NCI-H1694 (cell line): ENCODE measurements at places on chromosomes 3 and 15.
A peak's percentile ranks its signal among the peaks of the same experiment; 100 is the strongest.

DNA sequence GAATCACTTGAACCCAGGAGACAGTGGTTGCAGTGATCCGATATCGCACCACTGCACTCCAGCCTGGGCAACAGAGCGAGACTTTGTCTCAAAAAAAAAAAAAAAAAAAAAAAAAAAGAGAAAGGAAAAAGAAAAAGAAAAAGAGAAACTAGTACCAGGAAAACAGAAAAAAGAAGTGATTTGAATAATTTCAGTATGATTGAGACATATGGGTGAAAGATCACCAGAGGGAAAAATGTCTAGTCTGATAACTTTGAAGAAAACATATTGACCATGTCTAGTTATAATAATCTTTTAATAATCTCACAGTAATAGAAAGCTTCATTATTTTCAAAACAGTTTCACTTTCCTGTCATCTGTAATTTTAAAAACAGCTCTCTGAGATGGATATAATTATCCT lies 16.4 kb downstream of the TGFBR2 start:
- no peak for DNase-seq

DNA sequence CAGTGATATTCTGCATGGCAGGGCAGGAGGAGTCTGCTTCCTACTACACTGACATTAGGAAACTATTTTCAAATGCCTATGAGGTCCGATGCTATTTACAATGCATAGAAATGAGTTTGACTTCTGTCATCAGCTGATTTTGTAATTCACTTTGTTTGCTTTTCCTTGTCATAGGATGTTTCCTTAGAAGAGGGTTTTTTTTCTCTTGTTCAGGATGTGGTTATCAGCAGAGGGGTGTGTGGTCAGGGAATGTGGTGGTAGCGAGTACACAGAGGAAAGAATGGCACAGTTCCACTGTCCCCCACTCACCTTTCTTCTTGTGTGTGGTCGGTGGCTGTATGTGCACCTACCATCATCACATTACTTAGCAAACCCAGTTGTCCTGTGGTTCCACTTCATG lies 231.5 kb downstream of the LRTM1 start:
- DNase-seq: no peak

DNA sequence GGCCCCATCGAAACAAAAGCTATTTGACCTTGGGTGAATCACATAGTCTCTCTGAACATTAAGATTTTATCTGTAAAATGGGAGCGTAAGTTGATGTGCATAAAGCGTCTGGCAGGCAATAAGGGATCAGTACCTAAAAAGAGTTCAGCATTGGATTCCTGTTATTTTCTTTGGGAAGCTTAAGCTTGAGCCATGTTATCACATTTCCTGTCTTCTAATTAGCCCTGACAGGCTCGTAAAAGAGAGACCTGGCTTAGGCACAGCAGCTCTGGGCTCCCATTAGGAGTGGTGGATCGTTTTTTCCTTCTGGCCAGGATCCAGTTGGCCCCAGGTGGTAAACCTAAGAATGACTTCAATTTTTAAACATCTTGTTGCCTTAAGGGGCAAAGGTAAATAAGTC lies 26.0 kb upstream of the CA12 start:
- DNase-seq: peak; percentile 19

DNA sequence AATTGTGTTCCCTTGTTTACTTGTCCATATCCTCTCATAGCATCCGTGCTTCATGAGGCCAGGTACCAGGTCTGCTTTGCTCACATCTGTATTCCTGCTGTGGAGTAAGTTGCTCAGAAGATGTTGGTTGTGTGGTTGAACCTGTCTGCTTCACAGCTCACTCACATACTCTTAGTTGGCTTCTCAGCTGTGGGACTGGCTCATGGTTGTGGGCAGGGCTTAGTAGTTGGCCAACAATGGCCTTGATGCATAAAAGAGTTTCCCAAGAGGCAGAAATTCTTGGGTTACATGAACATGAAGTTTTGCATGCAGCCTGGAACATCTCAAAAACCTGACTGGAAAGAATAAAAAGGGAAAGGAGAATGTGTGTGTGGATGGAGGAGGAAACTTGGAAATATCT lies 17.0 kb downstream of the CELF6 start:
- no peak for DNase-seq

DNA sequence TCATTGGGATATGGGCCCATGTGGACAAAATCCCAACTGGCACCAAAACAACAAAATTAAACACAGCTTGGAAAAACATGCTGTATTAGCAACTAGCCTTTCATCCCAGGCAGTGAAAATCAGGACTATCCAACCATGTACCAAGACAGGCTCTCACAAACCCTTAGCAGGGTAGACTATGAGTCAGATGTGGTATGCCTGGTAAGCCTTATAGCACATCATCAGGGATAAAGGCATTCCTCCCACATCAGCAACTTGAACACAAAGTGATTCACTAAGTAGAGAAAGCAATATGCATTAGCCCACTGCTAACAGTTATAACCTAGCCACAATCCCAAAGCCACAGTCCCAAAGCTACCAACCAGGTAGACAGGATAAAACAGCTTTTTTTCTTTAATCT lies 8.0 kb downstream of the CEP152 start:
- DNase-seq: no peak

GRCh38 chr15:73116164-73116563 lies 63.9 kb downstream of the NEO1 start:
- DNase-seq: no peak

DNA sequence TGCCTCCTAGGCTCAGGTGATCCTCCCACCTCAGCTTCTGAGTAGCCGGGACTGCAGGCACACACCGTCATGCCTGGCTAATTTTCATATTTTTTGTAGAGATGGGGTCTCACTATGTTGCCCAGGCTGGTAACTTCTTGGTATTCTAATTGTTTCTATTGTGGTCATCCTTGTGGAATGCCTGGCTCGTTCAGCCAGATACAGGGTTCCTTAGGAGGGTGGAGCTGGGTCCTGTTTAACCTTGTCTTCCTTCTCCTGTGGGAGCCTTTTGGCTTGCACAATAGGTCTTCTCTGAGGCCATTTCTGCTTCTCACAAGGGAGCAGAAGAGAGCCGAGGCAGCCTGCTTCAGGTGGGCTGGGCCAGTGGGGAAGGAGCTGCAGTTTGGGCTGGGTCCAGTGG lies 15.7 kb downstream of the PLEKHO2 start:
- no peak for DNase-seq

- DNase-seq: no peak
Observed at GRCh38 chr3:134535186-134535970, 49.5 kb downstream of the CEP63 start.

DNA sequence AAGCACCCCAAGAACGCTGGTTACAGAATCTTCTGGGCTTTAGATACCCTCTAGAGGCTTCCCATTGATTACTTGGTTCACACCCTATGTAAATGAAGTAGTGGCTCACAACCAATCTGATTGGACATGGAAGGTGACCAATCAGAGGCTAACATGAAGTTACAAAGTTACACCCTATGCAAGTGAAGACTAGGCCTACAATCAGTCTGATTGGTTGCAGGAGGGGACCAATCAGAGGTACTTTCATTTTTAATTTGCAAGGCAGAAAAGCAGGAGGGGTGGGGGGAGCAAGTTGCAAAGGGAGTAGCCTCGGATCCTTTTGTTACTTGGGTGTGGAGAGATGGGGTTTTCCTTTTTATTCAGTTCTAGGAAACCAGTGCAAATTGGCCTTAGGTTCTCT lies 11.1 kb upstream of the RTP2 start:
- no peak for DNase-seq

- no peak for DNase-seq
Observed at GRCh38 chr3:51075221-51075775, 309.8 kb upstream of the MANF start.

DNA sequence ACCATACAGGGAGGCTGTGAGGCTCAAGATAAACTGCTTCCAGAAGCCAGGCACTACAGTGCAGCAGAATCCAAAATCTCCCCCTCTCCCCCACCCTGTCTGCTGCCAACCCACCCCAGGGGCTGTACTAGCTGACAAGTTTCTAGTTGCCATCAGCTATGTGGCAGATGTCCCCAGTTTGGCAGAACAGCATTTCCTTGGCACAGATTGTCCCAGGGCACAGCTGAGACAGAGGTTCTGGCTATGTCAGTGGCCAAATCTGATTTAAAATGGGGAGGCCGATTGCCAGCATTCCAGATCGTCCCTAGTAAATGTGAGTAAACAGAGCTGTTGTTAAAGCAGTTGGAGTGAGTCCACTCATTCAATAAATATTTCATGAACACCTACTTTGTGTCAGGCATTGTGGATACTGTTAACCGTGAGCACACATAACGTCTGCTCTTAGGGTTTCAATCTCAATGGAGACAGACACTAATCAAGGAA lies 28.0 kb upstream of the CCDC174 start:
- peak; percentile 71 for DNase-seq

GRCh38 chr3:79247725-79248043 lies 520.1 kb downstream of the ROBO1 start:
- DNase-seq: no peak

DNA sequence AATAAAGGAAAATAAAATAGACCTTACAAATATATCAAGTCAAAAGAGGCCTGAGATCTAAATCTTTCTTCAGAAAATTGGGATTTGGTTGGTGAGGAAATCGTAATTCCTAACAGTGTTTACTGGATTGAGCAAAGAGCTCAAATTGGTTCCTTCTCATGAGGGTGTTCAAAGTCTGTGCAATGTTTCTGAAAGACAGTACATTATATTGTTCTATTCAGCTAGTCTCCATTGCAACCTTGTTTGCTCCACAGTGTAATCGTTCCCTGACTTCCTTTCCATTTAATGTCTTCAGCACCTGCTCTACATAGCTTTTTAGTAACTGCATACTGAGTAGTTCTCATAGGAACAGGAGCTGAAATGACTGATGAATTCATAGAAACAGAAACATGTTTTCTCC lies 326.8 kb downstream of the SUCLG2 start:
- no peak for DNase-seq

DNA sequence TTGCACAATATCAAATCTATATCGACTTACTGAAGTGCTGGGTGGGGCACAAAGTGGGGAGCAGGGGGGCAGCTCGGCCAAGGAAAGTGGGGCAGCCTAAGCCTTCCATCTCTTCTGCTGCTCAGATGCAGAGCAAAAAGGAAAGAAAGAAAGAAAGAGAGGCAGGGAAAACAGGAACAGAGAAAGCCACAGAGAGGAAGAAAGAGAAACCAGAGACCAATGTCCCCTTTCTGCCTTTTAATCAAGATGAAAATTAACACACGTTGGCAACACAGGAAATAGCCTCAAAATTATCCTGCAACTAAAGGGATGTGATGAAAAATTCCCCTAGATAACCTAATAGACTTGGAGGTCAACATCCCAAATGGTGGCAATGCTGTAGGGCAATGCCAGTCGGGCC lies 72.2 kb upstream of the RAD18 start:
- DNase-seq: no peak

- no peak for DNase-seq
Observed at GRCh38 chr3:113754494-113755159, 7.8 kb downstream of the ATP6V1A start.

DNA sequence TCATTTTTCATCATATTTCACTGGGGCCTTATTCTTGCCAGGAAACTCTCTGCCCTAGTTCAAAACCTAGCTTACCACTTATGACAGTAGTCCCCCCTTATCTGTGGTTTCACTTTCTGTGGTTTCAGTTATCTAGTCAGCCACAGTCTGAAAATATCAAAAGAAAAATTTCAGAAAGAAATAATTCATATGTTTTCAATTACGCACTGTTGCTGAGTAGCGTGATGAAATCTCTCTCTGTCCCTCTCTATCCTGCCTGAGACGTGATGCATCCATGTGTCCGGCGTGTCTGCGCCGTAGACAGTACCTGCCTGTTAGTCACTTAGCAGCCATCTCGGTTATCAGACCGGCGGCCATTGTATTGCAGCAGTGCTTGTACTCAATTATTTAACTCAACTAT lies 369.9 kb upstream of the MCTP2 start:
- DNase-seq: no peak

- DNase-seq: no peak
Observed at GRCh38 chr15:32652178-32652577, 10.7 kb downstream of the SCG5 start.

- no peak for DNase-seq
Observed at GRCh38 chr3:169071003-169071402, 592.5 kb downstream of the MECOM start.

- no peak for DNase-seq
Observed at GRCh38 chr3:126275620-126275904, 81.6 kb downstream of the KLF15 start.

- DNase-seq: no peak
Observed at GRCh38 chr15:79432345-79433275, 474 bp downstream of the MINAR1 start.

DNA sequence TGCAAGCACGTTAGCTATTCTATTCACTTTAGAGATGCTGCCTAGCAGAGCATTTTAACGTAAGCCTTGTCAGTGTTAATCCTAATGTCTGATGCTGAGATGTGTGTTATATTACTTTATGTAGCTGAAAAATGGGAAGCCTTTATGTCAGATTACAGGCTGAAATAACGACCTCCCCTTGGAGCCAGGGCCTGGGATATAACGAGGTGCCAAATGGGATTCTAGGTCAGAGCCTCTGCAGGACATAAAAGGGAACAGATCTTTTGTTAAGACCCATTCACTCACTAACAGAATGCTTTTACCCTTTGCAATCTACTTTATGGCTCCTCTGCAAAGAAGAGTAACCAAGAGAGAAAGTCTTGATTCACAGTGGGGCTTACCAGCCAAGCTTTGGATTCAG lies 815.5 kb upstream of the CFAP20DC start:
- DNase-seq: no peak

DNA sequence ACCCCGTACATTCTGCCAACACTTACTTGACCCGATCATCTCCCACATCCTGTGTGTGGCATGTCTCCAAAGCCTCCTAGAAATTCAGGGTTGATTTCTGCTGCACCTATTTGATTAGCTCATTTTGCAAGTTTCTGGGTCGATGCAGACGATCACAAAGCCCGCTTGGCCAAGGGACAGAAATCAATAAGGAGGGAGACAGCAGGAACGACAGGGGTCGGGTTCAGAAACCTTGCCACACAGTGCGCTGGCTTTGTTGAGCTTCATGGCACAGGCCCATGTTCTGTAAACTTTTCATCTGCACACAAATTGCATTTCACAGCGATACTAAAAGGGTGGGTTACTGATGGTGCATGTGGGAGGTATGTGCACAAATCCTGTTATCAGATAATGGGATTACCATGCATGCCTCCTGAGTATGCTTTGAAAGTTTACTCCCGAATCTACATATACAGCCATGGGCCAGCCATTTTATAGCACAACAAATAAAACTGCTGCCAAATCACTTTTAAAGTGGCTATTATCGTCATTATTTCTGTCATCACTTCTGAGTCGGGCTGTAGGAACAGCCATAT lies 95.9 kb upstream of the ATP11B start:
- DNase-seq: no peak

DNA sequence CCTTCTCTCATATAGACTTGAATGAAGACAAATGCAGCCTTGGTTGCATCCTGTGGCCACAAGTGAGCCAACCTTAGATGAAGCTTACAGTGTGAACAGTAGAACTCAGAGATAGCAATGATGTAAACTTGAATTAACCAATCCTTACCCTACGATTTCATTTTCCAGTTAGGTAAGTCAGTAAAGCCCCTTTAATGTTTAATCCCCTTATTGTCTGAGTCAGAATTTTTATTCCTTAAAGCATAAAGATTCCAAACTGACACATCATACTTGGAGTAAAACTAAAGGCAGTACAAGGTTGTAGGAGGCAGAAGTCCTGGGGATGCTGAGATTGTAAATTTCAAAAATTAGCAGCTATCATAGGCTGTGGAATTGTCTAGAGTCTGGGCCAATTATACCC lies 507.8 kb upstream of the DPH6 start:
- no peak for DNase-seq

GRCh38 chr3:102712896-102713295 lies 278.1 kb downstream of the ZPLD1 start:
- DNase-seq: no peak
